ENCODE measurements at places on chromosomes 6 and 20.

GRCh38 chr6:144912474-144912873 is 627.3 kb downstream of the UTRN start:
- H3K36me3 ChIP-seq = no peaks in the 10 kb centered on the region
- DNase-seq = no peak
- H3K4me1 ChIP-seq = peaks cover 4% of the 10 kb centered on the region
- no peak overlapping the region for H3K27ac ChIP-seq
- H3K4me3 ChIP-seq = no peak overlapping the region

- no peak for DNase-seq
- no peak overlapping the region for H3K4me3 ChIP-seq
- no peak overlapping the region for H3K27ac ChIP-seq
- H3K4me1 ChIP-seq = no peaks in the 10 kb centered on the region
These were observed 100.7 kb upstream of the CD93 start for GRCh38 chr20:23186808-23187207.

- H3K27me3 ChIP-seq = peaks cover 11% of the 10 kb centered on the region
- H3K27ac ChIP-seq = no peak overlapping the region
- no peaks in the 10 kb centered on the region for H3K36me3 ChIP-seq
- DNase-seq = peak; percentile 4
These were observed 112.8 kb downstream of the TOX2 start for GRCh38 chr20:44027343-44028002.

DNA sequence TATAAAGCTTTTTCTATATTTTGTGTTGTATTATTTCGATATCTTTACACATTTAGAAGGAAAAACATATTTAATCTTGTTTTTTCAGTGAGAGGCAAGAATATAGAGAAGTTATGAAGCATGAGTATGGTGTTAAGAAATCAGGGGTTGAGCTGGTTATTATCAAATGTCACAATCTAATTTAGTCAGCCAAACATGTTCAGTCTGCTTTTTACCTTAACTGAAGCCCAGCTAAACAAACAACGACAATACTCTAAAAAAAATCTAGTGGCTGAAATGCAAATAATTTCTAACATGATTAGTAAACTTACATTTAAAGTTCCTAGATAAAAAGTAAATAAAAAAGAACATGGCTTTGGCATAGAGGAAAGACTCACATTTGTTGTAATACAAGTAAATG is 433.8 kb upstream of the NRSN1 start:
- H3K36me3 ChIP-seq = no peaks in the 10 kb centered on the region
- DNase-seq = no peak
- no peak overlapping the region for H3K27ac ChIP-seq

- no peak for DNase-seq
- no peaks in the 10 kb centered on the region for H3K27me3 ChIP-seq
- no peaks in the 10 kb centered on the region for H3K36me3 ChIP-seq
- no peak overlapping the region for H3K4me3 ChIP-seq
These were observed 34.1 kb upstream of the TIAM2 start for GRCh38 chr6:154960854-154961530.

DNA sequence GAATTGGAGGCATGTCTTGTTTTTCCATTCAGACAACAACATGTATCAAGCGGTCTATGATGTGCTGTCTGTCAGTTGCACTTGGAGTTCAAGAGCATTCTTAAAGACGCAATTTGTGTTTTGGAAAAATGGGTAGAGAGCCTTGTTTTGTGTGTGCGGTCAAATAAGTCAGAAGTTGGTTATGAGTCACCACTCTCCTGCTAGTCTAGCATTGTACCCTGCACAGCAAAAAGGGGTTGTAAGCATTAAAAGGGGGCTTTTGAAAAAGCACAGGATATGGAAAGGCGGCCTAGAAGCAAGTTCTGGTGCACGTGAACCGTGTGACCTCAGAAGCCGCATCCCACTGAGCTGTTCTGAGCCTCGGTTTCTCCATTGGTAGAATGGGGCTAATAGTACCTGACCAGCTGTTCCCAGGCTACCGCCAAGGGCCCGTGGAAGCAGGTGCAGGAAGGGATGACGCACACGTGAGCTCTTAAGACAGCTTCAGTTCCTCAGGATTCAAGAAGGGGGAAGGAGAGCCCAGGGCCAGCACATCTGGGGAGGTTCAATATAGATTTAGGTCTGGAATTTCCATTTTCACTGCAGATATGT is 61.6 kb upstream of the SNX9 start:
- peaks cover 1% of the 10 kb centered on the region for H3K27me3 ChIP-seq
- H3K27ac ChIP-seq = no peak overlapping the region
- DNase-seq = no peak
- peaks cover 29% of the 10 kb centered on the region for H3K4me1 ChIP-seq
- no peak overlapping the region for H3K4me3 ChIP-seq
